ENCODE measurements at places on chromosomes 2 and 18.

GRCh38 chr2:26969077-26969844 is 1.2 kb upstream of the MAPRE3 start:
- DNase-seq = no peak

DNA sequence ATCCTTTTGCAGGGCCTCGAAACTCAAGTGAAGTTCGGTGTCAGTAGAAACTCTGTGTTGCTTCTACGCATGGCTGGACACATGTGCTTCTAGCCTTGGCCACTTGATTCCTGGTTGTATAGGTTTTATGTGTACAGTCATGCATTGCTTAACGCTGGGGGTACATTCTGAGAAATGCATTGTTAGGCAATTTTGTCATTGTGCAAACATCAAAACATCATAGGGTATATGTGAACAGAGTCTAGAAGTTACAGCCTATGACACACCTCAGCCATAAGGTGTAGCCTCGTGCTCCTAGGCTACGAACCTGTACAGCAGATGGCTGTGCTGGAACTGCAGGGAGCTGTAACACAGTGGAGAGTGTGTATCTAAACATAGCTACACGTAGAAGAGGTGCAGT is 39.4 kb downstream of the TMEM18 start:
- DNase-seq = no peak

DNA sequence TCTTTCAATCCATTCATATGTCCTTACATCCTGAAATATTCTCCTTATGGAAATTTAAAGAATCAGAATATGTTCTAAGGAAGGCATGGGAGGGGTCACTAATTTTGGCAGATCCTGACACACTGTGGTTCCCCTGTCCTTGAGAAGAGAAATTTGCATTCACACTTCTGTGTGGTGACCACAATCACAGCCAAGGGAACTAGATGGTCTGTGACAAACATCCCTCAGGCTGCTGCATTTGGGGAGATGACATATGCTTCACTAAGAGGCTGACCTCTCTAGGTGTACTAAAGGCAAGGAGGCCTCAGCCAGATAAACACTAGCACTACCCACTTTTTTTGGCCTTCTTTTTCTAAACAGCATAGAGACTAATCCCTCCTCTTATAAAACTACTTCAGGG is 129.6 kb downstream of the MREG start:
- no peak for DNase-seq

DNA sequence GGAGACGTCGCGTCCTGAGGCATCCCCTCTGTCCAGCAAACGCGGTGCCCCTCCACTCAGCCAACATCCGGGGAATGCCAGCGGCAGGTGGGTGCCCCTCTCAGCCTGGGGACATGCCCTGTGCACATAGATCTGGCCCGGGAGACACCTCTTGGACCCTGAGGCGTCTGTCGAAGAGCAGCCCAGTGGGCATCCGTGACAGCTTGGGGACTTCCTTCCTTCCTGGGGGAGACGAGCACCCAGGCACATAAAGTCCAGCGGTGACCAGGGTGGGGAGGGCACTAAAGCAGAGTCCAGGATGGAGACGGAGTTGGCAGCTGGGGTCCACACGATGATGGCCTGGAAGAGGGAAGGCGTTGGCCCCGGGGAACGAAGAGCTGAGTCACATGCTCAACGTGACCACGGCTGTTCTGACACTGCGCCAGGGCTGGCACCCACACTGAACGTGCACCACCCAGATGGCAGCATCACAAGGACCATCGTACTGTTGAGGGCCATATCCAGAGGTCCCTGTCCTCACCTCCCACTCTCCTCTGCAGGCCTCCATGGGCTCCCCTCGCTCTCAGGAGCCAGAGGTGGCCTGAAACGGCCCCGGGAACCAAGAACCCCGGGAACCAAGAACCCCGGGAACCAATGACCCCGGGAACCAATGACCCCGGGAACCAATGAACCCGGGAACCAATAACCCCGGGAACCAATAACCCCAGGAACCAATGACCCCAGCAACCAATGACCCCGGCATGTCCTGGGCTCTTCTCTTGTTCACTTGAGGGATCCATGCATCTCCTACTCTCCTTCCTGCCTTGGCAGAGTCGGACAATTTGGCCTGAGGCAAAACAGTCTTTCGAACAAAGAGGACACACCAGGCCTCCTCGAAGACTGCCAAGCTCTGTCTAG is 22.6 kb downstream of the HDAC4 start:
- DNase-seq = no peak

- no peak for DNase-seq
Observed at GRCh38 chr2:3485166-3485565, 34.2 kb downstream of the ADI1 start.

- DNase-seq = no peak
Observed at GRCh38 chr2:190674966-190675650, 26.2 kb downstream of the NAB1 start.

DNA sequence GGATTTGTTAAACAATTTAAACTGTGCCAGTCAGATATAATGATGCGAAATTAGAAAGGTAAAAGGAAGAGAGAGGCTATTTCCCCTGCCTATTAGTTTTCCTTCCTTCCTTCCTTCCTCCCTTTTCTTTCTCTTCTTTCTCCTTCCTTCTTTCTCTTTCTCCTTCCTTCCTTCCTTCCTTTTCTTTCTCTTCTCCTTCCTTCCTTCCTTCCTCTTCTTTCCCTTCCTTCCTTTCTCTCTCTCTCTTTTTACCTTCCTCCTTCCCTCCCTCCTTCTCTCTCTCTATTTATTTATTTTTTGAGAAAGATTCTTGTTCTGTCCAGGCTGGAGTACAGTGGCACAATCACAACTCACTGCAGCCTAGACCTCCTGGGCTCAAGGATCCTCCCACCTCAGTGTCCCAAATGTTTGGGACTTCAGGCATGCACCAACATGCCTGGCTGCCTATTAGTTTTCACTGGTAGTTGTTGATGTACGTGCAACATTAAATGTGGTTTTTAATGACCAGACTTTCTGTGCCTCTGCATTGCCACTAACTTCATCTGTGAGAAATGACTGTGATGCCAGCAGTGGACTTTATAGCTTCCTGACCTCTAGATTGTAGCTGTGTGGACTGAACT is 48.7 kb upstream of the NFE2L2 start:
- no peak for DNase-seq

- DNase-seq = no peak
Observed at GRCh38 chr2:16180631-16181030, 240.3 kb downstream of the MYCN start.

All from RKO (cell line).